ENCODE measurements at places on chromosomes 16 and 17. TPM values are rescaled to one million over a fixed set of nuclear protein-coding genes. Genes with fewer than 3 reads are reported as not detected.
A peak's percentile ranks its signal among the peaks of the same experiment; 100 is the strongest.

- no peak for DNase-seq
Observed at GRCh38 chr17:57766318-57766943, 21.3 kb upstream of the CCDC182 start.

DNA sequence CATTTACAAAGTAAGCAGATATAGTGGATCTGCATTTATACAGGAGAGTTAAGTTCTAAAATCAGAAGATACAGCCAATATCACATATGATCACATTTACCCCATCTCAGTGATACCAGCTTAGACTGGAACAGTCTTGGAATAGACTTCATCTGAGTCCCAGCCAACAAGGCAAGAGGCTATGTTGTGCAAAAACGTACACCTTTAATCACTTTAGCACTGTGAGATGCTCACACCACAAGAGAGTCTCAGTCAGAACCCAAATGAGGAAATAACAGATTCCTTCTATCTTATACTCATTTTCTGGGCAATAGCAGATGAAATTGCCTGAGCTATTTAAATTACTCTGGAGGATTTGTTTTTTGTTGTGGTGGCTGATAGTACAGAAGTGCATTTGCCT lies 145.6 kb downstream of the ANKFN1 start:
- no peak for DNase-seq

GRCh38 chr17:66783656-66784381 lies 51.1 kb upstream of the CACNG5 start:
- no peak for DNase-seq

- no peak for DNase-seq
Observed at GRCh38 chr17:67272312-67273047, 27.5 kb upstream of the HELZ start.

GRCh38 chr17:60468371-60468770 lies 46.1 kb downstream of the CHCT1 start:
- DNase-seq = no peak

DNA sequence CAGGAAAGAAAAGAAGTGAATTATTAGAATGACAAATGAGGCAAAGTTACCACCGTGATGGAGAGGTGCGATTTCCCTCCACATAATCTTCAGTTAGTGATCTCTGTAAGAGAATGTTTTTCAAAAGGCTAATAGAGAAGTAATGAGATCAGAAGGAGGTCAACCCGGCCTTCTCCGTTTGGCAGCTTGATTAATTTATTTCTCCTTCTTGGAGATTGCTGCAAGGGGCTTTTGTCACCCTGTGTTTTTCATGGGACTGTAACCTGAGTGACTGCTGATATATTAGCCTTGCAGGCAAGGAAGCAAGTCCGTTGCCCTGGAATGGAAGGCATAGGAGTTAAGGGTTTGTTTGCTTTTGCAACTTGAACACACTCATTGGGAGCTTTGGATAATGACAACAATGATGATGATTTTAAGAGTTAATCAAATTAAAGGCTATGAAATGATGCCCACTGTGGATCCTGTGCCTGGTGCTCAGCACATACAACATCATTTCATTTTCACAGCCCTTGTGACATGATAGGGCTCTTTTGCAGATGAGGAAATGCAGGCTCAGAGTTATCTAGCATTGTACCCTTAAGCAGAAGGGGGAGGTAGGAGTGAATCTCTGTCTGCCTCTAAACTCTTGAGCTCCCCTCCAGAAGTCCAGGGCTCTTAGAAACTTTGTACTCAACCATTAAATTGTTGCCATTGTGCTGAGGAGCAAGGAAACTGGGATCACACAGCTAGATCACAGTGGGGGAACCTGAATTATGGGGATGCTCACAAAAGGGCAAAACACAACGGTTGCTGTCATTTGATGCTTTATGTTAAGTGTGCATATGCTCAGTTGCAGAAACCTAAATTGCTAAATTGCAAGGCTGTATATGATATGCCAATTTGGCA lies 226.3 kb downstream of the WWOX start:
- DNase-seq = no peak

DNA sequence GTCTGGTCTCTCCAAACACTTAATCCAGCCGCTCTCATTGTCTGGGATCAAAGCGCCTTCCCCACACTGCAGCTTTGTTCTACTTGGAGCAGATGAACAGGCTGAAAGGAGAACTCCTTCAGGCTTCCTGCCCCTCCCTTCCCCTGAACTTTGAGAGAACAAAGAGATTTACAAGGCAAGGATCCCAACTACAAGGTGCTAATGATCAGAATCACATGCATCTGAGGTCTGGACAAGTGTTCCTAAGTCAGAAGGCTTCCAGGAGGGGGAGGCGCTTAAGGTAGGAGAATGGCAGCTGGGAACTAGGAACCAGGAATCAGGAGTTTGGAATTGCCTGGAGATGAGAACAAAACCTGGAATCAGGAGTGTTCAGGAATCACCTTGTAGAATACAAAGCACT lies 606.3 kb upstream of the CDH11 start:
- peak; percentile 5 for DNase-seq

DNA sequence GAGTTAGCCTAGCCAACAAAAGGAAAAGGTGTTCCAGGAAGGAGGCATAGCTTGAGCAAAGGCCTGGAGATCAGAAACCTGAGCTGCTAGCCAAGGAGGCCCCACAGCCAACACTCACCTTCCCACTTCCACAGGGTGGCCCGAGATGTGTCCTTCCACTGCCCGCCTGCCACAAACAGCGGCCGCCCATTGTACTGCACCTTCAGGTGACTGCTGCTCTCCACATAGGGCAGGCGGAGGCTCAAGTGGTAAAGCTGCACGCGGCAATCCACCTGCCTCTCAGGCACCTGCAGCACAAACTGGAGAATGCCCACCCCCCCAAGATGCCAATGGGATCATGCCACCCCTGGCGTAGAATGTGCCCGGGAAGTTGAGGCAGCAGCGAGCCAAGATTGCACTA lies 111.5 kb downstream of the RMI2 start:
- DNase-seq = no peak

GRCh38 chr16:67959536-67960329 lies 8.7 kb downstream of the SLC12A4 start:
- no peak for DNase-seq

The TMC8 gene
- total RNA-seq = under 0.01 TPM

The CACNG5 gene
- not detected for total RNA-seq

The RGS11 gene
- 0.49 TPM for total RNA-seq

The RHBDF2 gene
- total RNA-seq = 22.0 TPM

The INCA1 gene
- total RNA-seq = 0.33 TPM

All from mammary epithelial cell (primary cell).